Activated CD4-positive, alpha-beta T cell treated with anti-CD3 and anti-CD28 coated beads, Interleukin-2, amount 10 ng/mL, durations not matched to agents 24 days and 14 days (primary cell): ENCODE measurements at places on chromosomes 2 and 18.

DNA sequence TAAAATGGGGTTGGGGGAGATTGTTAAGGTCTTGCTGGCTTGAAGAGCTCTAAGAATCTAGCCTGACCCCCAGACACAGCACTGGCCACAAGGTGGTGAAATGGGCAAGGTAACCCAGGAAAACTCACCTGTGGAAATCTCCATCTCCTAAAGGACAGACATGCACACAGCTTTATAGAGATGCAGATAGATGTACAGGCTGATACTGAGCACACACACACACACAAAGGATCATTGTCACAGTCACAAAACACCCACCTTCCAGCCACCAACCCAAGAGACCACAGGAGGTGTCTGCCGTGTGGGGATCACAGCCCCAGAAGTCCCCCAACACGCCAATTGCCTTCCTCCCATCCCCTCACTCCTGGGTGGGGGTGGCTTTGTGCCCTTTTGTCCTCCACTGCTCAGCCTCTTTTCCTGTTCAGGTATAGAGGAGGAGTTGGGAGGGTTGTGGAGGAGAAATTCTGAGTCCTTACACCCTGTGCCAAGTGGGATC lies 3.2 kb upstream of the CYP26B1 start:
- peaks cover 19% of the 10 kb centered on the region for H3K4me1 ChIP-seq
- no peak overlapping the region for H3K4me3 ChIP-seq
- no peak overlapping the region for H3K27ac ChIP-seq
- peaks cover 9% of the 10 kb centered on the region for H3K36me3 ChIP-seq
- peaks cover 42% of the 10 kb centered on the region for H3K27me3 ChIP-seq

GRCh38 chr2:240597419-240598181 lies 11.1 kb downstream of the CAPN10 start:
- no peaks in the 10 kb centered on the region for H3K27me3 ChIP-seq
- H3K36me3 ChIP-seq = peaks cover 7% of the 10 kb centered on the region
- DNase-seq = no peak
- peaks cover 4% of the 10 kb centered on the region for H3K4me1 ChIP-seq
- no peak overlapping the region for H3K4me3 ChIP-seq

- peaks cover 3% of the 10 kb centered on the region for H3K4me1 ChIP-seq
- H3K36me3 ChIP-seq = peaks cover 2% of the 10 kb centered on the region
Measured at GRCh38 chr2:42673989-42674579, 89.9 kb downstream of the OXER1 start.

GRCh38 chr2:102788885-102789260 lies 27.0 kb downstream of the TMEM182 start:
- DNase-seq = no peak
- H3K36me3 ChIP-seq = no peaks in the 10 kb centered on the region
- no peaks in the 10 kb centered on the region for H3K27me3 ChIP-seq
- H3K4me3 ChIP-seq = no peak overlapping the region

DNA sequence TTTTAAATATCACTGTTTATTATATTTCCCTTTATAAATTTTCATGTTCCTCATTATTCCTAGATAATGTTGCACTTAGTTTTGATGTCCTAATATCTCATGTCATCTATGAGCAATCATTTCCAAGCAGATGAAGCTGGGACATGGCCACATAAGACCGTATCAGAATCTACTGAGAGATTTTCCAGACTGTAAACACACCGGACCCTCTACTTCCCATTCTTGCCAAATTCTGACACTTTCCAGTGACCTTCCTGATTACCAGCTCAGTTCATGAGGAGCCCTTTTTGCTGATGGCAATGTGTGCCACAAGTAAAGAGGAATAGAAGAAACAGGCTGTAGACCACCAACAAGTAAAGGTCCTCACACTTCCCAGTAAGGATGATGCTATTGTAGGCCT lies 20.3 kb upstream of the PDE1A start:
- H3K4me3 ChIP-seq = no peak overlapping the region
- no peaks in the 10 kb centered on the region for H3K4me1 ChIP-seq
- no peaks in the 10 kb centered on the region for H3K36me3 ChIP-seq
- DNase-seq = no peak
- H3K27me3 ChIP-seq = no peaks in the 10 kb centered on the region

DNA sequence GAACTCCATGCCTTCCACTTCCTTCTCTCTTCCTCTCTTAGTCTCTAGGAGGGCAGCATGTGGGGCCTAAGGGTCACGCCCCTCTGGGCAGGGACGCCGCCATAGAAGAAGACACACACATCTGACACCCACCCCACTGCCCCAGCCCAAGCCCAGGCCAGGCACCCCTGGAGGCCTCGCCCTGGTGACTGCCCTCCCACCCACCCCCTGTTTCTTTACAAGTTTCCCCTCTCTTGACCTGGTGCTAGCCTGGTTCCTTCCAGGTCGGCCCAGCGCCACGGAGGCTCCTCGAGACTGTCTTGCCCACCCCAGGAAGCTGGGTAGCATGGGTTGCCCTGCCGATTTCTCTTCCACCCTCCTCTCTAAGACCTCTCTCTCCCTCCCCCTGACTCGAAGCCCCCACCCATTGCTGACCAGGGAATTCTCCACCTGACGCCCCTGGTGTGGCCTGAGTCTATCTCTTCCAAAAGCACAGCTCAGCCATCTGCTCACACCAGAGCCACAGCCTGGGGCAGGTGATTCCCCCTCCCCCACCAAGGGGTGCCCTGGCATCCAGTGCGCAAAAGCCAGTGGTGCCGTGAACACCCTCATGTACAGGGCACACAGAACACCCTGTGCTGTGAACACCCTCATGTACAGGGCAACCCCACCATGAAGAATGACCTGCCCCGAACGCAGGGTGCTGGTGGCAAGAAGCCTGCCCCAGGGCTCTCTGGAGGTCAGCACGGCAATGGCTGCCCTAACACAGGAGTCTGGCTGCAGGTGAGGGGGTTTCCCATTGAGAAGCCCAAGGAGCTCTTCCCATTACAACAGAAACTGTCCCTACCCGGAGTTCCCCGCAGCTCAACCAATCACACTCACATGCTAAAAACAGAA lies 13.5 kb upstream of the SALL3 start:
- no peak overlapping the region for H3K4me3 ChIP-seq
- H3K4me1 ChIP-seq = no peaks in the 10 kb centered on the region
- H3K27ac ChIP-seq = no peak overlapping the region
- no peaks in the 10 kb centered on the region for H3K36me3 ChIP-seq

GRCh38 chr2:164706522-164706921 lies 85.2 kb upstream of the GRB14 start:
- no peaks in the 10 kb centered on the region for H3K4me1 ChIP-seq
- no peak overlapping the region for H3K4me3 ChIP-seq
- no peaks in the 10 kb centered on the region for H3K36me3 ChIP-seq
- no peak for DNase-seq
- no peak overlapping the region for H3K27ac ChIP-seq

- peak; percentile 65 for DNase-seq
- H3K27me3 ChIP-seq = no peaks in the 10 kb centered on the region
- H3K27ac ChIP-seq = no peak overlapping the region
- H3K36me3 ChIP-seq = peaks cover 4% of the 10 kb centered on the region
Measured at GRCh38 chr18:45962461-45962860, 4.7 kb downstream of the EPG5 start.

DNA sequence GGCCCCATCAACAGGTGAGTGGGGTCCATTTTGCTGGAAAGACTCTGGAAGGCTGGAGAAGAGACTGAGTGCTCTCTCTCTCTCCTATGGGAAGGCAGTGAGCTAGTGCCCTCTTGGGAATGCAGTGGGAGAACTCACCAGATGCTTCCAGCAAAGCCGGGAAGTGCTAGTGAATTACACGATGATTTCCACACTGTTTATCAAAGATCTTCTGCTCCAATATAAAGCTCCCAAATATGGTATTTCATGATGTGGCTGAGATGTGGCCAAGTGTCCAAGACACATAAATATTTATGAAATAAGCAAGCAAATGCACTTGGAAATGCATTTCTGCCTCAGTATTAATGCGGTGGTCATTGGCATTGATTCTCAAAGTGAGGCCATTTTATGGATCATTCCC lies 135.9 kb downstream of the VAPA start:
- no peak for DNase-seq
- H3K36me3 ChIP-seq = no peaks in the 10 kb centered on the region
- H3K27me3 ChIP-seq = peaks cover 2% of the 10 kb centered on the region
- no peak overlapping the region for H3K27ac ChIP-seq

GRCh38 chr2:69012310-69013141 lies 453 bp upstream of the ANTXR1 start:
- DNase-seq = peak; percentile 83
- no peak overlapping the region for H3K27ac ChIP-seq
- H3K27me3 ChIP-seq = peaks cover 76% of the 10 kb centered on the region
- peak overlapping the region; percentile 74 for H3K4me3 ChIP-seq
- H3K36me3 ChIP-seq = no peaks in the 10 kb centered on the region
- peaks cover 12% of the 10 kb centered on the region for H3K4me1 ChIP-seq

GRCh38 chr2:109218792-109219126 lies 89.8 kb downstream of the SH3RF3 start:
- no peaks in the 10 kb centered on the region for H3K36me3 ChIP-seq
- H3K27me3 ChIP-seq = peaks cover 24% of the 10 kb centered on the region
- peaks cover 49% of the 10 kb centered on the region for H3K4me1 ChIP-seq
- H3K27ac ChIP-seq = no peak overlapping the region

GRCh38 chr2:168915441-168916330 lies 14.6 kb downstream of the G6PC2 start:
- H3K4me3 ChIP-seq = no peak overlapping the region
- H3K36me3 ChIP-seq = peaks cover 2% of the 10 kb centered on the region
- no peak for DNase-seq
- H3K27me3 ChIP-seq = peaks cover 37% of the 10 kb centered on the region
- H3K27ac ChIP-seq = no peak overlapping the region

DNA sequence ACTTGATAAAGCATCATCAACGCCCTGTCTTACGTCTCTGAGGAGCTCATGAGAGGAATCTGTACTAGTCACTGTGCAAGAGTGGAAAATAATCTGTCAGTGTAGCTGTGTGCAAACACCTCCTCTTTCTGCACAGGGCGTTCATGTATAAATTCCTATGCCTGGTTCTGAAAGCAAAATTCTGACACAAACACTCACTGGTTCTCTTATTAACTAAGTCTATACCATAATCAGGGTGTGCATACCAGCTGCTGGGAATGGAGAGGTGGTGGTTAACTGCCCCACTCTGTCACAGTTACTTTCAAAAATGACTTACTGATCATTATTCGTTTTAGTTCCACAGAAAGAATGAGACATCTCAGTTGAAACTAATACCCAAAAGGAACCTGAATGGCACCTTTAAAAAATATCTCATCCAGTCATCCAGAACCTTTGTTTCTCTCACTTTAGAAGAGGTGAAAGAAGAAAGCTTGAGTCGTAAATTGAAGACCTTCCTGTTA lies 35.7 kb downstream of the STK39 start:
- peaks cover 49% of the 10 kb centered on the region for H3K4me1 ChIP-seq
- DNase-seq = no peak
- H3K27ac ChIP-seq = peak overlapping the region; percentile 85
- H3K36me3 ChIP-seq = peaks cover 19% of the 10 kb centered on the region

DNA sequence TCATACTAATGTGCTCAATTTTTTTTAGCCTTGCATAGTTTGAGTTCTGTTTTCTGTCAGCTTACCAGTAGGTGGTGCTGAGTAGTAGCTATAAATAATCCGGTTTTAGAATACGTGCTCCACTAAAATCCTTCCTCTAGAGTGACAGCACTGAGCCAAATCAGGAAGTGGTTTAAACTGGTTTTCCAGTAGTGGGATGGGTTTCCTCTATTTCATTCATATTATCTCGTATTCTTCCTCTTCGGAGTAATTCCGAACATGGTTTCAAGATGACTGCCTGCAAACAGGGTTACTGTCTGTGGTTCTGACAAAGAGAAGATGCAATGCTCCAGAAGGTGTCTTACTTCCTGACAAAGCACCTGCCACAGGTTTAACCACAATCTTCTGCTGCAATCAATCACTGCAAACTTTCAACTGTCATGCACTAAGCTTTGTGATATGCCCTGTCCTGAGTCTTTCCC lies 496.9 kb upstream of the VRK2 start:
- no peaks in the 10 kb centered on the region for H3K27me3 ChIP-seq
- H3K4me3 ChIP-seq = no peak overlapping the region
- H3K27ac ChIP-seq = no peak overlapping the region
- H3K36me3 ChIP-seq = no peaks in the 10 kb centered on the region
- DNase-seq = no peak

- no peaks in the 10 kb centered on the region for H3K36me3 ChIP-seq
- no peak overlapping the region for H3K4me3 ChIP-seq
Measured at GRCh38 chr2:101428422-101429176, 41.3 kb upstream of the CREG2 start.

DNA sequence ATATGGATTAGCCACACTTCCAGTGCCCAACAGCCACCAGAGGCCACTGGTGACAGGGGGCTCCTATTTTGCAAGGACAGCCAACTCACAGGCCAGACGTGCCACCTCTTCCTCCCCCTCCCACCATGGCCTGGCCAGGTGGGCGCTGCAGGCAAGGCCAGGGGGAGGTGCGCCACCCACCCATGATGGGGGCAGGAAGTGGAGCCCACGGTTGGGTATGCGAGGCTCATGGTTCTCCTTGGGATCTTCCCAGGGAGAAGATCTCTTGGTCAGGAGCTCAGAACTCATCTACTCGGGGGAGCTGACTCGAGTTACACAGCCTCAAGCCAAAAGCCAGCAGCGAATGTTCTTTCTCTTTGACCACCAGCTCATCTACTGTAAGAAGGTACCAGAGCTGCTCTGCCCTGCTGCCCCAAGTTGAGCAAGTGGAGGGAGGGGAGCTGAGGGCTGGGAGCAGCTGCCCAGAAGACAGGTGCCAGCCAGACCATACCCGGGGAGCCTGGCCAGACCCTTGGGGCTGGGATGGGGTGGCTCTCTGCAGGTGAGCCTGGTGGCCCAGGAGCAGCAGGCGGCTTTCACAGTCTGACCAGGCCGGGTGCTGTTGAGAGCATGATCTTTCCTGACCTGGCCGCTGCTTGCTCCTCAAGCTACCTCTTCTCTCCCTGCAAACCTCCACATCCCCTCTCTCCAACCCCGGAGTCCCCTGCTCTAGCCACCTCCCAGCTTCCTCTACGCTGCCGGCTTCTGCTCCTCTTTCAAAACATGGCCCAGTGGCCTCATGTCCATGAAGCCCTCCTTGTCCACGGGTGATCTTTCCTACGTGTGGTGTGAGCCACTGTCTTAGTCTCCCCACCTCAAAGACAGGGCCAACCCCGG lies 49.8 kb downstream of the FAM168B start:
- H3K4me3 ChIP-seq = no peak overlapping the region
- no peak for DNase-seq
- peaks cover 15% of the 10 kb centered on the region for H3K4me1 ChIP-seq
- no peak overlapping the region for H3K27ac ChIP-seq

DNA sequence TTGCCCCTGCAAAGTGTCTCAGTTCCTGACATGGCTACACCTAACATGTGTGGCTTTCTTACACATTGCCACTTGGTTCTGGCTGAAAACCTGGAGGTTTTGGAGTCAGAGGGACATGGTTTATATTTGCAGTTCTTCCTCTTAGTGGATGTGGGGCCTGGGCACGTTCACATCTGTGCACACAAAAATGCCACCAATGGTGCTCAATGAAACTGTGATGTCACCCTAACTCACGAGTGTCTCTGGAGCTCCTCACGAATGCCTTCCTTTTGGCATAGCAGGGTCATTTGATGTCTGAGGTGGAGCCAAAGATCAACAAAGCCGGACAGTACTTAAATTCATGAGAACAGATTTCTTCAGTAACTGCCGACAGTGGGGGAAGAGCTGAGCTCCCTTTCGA lies 231.7 kb upstream of the HS6ST1 start:
- H3K36me3 ChIP-seq = no peaks in the 10 kb centered on the region
- no peak overlapping the region for H3K4me3 ChIP-seq
- H3K4me1 ChIP-seq = no peaks in the 10 kb centered on the region
- no peak overlapping the region for H3K27ac ChIP-seq

GRCh38 chr2:206935991-206936842 lies 3.1 kb upstream of the CPO start:
- no peak for DNase-seq
- H3K4me1 ChIP-seq = no peaks in the 10 kb centered on the region
- H3K36me3 ChIP-seq = no peaks in the 10 kb centered on the region
- no peak overlapping the region for H3K4me3 ChIP-seq
